Esophagus mucosa (tissue), 1 donor: ENCODE measurements at places on chromosomes 11 and 22. TPM values are rescaled to one million over a fixed set of nuclear protein-coding genes. Genes with fewer than 3 reads are reported as not detected.

The CSRP3 gene
- not detected for total RNA-seq

The OR52L1 gene
- not detected for total RNA-seq

The KCNJ1 gene
- not detected for total RNA-seq

The TMPRSS5 gene
- total RNA-seq = 0.40 TPM

The FAR1 gene
- 113 TPM for total RNA-seq

The ROM1 gene
- total RNA-seq = 4.9 TPM

The C22orf42 gene
- not detected for total RNA-seq

The TXN2 gene
- 103 TPM for total RNA-seq

The POLA2 gene
- 11.2 TPM for total RNA-seq

The HSPB2 gene
- total RNA-seq = 0.32 TPM

The NAALADL1 gene
- total RNA-seq = 2.7 TPM

The TMEM25 gene
- 8.3 TPM for total RNA-seq

The OR6A2 gene
- 0.08 TPM for total RNA-seq

The MAPK8IP1 gene
- total RNA-seq = 1.1 TPM

The GNG3 gene
- total RNA-seq = not detected

The SYT12 gene
- 0.92 TPM for total RNA-seq

The ART1 gene
- not detected for total RNA-seq

The LMO1 gene
- total RNA-seq = not detected

The AMOTL1 gene
- 52.4 TPM for total RNA-seq
